ENCODE measurements at places on chromosomes 2 and 18.

GRCh38 chr2:179272406-179273192 lies 8.0 kb upstream of the SESTD1 start:
- peak; percentile 79 for DNase-seq

GRCh38 chr18:80202264-80202998 lies 44.9 kb downstream of the PARD6G start:
- DNase-seq = peak; percentile 22

DNA sequence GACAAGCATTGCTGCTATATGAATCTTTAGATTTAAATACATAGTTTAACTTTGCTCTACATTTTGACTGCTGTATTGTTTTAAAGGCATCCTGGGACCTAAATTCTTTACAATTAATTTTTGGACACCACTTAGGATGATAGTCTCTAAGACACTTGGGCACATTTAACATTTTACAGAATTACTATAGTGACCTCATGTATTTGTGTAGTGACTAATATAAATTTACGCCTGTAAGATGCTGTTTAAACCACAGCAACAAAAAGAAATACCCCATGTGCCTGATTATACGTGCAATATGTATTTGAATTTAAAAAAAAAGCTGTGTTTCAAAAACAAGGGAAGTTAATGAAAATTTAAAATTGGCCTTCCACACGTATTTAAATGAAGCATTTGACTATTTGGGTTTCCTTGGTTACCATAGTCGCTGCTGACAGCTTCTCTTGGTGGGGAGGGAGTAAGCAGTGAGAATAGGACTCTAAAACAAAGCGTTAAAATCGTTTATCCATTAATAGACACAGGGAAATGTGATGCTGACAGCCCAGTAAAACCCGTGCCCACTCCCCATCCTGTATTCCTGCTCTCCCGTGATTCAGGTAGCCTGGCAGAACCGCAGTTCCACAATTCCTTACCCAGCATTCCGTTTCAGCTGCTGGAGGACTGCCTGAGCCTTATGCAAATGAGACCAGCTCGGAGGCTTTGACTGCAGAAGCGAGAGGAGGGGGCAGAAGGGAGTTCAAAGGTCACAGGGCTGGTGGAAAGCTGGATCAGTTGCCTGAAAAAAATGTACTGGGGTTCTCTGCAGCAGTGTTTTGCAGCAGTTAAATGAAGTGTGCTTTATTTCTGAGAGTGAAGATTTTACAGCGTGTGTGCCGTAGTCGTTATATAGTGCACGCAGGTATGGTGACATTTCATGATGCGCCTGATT lies 104.3 kb downstream of the CSRNP3 start:
- peak; percentile 28 for DNase-seq

DNA sequence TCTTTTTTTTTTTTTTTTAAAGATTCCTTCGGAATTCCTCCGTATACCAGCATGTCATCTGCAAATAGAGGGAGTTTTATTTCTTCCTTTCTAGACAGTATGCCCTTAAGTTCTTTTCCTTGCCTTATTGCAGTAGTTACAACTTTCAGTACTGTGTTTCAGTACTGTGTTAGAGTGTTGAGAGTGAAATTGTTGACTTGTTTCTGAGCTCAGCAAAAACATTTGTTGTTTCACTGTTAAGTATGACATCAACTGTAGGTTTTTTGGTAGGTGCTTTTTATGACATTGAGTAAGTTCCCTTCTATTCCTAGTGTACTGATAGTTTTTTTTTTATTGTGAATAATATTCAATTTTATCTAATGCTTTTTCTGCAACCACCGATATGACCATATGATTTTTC lies 43.9 kb downstream of the ACVR2A start:
- DNase-seq = no peak

DNA sequence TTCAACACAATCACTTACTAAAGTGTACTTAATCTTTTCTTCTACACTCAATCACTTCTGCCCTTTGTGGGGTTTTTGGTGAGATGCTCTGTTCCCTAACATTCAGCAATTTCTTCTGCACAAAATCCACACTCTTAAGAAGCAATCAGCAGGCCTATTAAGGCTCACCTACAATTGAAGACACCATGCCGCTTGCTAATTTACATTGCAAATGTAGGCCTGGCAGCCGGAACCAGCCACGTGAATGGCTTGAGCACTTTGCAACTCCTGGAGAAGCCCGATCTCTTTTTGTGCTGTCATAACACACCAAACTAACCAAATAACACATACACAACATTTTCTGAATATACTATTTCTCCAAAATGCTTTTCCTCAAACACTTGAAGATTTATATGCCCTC lies 66.3 kb downstream of the NYAP2 start:
- no peak for DNase-seq

GRCh38 chr2:96729748-96730147 lies 10.1 kb downstream of the LMAN2L start:
- peak; percentile 8 for DNase-seq

DNA sequence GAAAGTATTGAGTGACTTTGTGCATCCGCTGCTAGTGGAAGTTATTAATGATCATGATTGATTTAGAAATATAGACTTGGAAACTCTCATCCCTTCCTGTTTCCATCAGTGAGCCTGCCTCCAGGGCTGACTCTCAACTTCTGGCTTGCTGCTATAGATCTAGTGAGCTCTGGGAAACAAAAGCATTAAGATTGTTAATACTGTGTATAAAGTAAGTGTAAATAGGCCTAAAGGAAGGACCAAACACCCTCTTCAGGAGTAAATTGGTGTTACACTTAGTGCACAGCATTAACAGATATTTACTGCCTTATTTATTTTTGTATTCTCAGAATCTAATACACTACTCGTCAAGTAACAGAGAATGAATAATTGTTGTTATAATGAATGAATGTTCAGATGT lies 285.6 kb downstream of the THSD7B start:
- no peak for DNase-seq

Measured in fibroblast of skin of back (primary cell).